DMS79 treated with DMSO at 0.1 percent for 48 hours (cell line): ENCODE measurements at places on chromosomes 7 and 10.

DNA sequence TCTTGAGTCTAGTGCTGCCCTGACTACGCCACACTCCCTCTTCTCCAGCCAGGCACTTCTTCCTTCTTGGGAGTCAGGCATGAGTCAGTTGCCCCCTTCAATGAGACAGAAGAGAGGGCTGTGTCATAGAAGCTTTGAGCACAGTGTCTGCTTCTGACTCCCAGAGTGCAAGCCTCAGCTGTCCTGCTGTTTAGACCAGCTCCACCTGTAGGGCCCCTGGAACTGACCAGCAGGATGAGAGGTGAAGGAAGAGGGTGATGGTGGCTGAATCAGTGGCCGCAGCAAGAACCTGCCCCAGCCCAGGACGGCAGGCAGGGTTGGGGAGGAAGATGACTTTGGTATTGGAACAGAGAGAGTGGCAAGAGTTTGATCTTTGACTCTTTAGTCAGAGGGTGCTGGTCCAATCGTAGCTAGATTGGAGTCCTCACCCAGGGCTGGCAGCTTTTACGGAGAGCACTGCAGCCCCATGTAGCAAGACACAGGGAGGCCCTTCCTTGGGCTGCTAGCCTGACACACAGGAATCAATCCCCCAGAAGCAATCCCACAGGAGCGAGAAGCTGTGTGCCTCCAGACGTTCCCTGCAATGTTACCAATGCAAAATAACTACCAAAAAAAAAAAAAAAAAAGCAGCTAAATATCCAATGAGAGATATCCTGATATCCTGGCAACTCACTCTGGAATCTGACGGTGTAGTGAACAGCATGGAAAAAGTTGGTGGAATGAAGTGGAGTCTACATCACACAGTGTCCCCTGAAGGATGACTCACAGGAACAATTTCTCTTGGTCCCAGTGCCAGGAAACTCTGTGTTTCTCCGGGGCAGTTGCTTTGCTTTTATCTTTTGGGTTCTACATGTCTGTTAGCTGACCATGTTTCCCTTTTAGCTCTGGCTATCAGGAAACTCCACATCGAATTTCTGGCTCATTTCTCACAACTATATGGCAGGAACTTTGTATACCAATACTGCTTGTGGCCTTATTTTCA, 6.9 kb downstream of the C10orf62 start:
- DNase-seq = no peak

- no peak for DNase-seq
Measured at GRCh38 chr10:74868392-74868977, 42.1 kb downstream of the KAT6B start.

GRCh38 chr7:108686494-108686893, 116.8 kb downstream of the DNAJB9 start:
- DNase-seq = no peak

DNA sequence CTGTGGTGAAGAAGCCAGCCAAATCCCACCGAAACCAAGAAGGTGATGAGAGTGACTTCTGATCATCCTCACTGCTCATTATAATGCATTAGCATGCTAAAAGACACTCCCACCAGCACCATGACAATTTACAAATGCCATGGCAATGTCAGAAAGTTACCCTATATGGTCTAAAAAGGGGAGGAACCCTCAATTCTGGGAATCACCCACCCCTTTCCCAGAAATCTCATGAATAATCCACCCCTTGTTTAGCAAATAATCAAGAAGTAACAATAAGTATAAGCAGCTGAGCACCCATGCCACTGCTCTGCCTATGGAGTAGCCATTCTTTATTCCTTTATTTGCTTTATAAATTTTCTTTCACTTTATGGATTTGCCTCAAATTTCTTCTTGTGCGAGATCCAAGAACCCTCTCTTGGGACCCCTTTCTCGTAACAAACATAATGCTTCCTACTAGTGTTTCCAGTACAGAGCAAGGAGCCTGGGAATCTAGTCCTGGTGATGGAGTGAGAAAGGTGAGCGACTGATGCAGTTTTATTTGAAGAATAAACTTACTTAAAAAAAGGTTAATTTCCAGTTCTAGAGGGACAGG, 18.4 kb upstream of the EXOC6 start:
- DNase-seq = no peak

DNA sequence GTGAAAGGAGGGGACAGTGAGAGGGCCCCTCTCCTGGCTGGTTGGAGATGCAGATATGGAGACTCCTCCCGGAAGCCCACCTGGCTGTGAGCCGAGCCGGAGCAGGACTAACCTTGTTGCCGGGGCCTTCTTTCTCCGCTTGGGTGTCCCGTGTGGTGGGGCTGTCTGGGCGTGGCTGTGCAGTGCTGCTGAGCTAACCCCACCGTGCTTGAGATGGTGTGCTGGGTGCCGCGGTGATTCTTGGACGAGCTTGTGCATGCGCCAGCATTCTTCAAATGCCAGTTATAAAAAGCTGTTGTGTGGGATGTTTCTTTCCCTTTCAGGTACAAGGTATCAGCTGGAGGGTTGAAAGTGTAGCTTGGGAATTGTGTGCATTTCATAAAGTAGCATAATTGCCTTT, 48.8 kb downstream of the DAGLB start:
- DNase-seq = no peak

- peak; percentile 18 for DNase-seq
Measured at GRCh38 chr7:81029511-81029910, 110.7 kb upstream of the SEMA3C start.

- DNase-seq = no peak
Measured at GRCh38 chr10:24452030-24452429, 243.1 kb downstream of the KIAA1217 start.

- peak; percentile 54 for DNase-seq
Measured at GRCh38 chr7:131040467-131040932, 287.2 kb upstream of the MKLN1 start.

- no peak for DNase-seq
Measured at GRCh38 chr7:43785420-43785819, 26.9 kb downstream of the BLVRA start.

DNA sequence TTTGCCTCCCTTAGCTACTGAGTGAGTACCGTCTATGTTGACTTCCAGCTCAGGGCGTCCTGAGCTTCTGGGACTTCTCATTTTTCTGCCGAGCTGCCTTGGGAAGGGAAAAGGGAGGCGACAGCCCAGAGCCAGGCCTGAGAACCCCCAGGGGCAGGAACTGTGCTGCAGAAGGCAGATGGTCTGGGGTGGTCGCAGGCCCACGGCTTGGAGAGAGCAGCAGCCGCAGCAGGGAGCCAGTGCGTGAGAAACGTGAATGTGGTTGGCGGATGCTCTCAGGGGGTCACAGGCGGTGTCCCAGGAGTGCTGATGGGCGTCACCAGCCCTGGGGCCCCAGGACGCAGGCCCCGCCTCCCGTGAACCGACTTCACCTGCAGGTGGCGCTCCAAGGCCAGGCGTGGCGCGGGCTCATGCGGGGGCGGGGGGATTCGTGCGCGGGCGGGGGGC, 9.2 kb upstream of the PWWP2B start:
- no peak for DNase-seq

- DNase-seq = no peak
Measured at GRCh38 chr7:136847858-136848257, 20.6 kb upstream of the CHRM2 start.

DNA sequence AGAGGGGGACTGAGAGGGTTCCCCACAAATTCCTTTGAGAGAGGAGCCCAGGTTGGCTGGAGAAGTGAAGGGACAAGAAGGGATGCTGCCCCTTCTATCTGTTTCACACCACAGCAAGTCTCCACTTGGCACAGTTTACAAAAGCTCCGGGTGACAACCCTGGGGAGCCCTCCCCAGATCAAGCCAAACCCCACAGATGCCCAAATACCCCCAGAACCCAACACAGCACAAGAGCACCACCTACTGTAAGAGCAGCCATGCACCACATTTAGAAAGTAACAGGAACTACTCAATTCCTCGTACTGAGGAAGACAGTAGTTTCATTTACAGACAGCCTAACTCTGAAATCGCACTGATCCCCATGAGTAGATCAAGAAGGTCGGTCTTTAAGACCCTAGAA, 67.8 kb upstream of the ATP6V0A4 start:
- no peak for DNase-seq

GRCh38 chr10:44911081-44911540, at the start of gene TMEM72:
Gene TMEM72, plus strand, starts transcription at chr10:44911337. Its CDS starts 176 bp downstream, at chr10:44911513.
- DNase-seq = no peak

DNA sequence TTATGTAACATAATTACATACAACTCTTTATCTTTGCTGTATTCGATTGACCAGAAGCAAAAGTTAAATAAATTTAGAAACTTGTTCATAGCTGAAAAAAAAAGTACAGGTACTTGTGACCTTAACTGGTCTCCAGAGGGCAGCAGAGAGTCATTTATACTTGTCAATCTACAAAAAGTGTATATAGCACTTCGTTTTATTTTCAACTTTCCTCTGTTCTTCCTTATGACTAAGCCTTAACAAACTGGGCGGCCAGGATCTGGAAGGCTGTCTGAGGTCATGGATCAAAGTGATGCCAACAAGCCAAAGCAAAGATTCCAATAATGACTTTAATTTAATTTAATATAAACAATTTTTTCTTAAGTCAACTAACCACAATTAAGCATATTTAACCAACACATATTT, 29.8 kb downstream of the C10orf67 start:
- peak; percentile 21 for DNase-seq

DNA sequence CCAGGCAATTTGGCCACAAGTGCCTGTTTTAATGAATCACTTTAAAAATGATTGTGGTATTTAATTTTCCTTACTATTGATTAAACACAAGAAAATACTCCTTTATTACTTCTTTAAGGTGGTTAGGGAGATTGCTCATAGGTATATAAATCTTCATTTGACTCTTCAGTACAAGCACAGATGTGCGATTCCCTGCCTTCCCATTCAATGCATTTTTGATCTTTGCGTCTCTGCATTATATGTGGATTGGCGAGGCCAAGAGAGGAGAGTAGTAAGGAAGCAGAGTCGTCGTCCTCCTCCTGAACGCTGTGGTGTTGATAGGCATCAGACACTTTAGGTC, 683.7 kb downstream of the LRMDA start:
- DNase-seq = no peak

DNA sequence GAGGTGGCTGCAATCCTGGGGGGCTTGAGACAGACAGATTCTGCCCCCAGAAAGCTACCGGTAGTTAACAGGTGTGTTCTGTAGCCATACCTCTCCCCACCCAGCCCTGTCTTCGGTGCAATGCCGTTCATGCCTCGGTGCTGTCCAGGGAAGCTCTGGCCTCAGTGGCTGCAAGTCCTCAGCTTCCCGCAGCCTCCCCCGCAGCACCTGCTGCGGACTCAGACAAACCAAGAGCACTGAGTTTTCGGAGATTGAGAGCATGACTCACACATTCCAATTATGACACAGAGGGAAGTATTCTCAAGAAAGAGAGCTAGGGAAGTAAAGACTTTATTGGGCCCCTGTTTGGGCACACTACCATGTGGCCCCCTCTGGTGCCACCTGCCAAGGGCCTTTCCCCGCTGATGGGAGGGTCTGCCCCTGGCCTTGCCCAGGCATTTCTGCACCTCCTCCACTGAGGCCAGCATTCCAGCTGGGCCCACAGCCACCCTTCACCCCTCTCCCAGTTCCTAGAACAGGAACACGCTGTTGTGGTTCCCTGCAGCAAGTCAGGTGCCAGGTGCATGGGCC, 30.2 kb upstream of the EZH2 start:
- DNase-seq = no peak

GRCh38 chr10:59958882-59959281, 52.5 kb upstream of the CCDC6 start:
- DNase-seq = no peak

GRCh38 chr10:15879058-15879457, 18.8 kb upstream of the MINDY3 start:
- peak; percentile 5 for DNase-seq

DNA sequence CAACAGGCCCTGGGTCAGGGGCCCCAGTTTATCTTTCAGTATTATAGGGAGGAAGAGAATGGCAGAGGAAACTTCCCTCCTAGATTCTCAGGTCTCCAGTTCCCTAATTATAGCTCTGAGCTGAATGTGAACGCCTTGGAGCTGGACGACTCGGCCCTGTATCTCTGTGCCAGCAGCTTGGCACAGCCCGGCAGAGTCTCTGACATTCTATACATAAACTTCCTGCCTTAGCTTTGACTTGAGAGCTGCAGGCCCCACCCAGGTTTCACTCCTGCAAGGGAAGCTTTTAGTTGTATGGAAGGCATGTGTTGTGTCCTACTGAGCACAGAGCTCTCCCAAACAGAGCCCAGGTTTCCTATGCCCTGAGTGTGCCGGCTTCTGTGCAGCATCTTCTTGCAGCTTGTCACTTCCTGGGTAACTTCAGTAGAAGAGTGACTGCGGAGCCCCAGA, 205.6 kb upstream of the PRSS58 start:
- no peak for DNase-seq

GRCh38 chr7:18706670-18707069, 211.1 kb downstream of the HDAC9 start:
- no peak for DNase-seq

GRCh38 chr7:100509231-100509630, 25.5 kb downstream of the NYAP1 start:
- DNase-seq = peak; percentile 48

GRCh38 chr10:5616836-5617235, 49.6 kb downstream of the ASB13 start:
- no peak for DNase-seq

GRCh38 chr7:4962872-4963775, 4.1 kb upstream of the MMD2 start:
- no peak for DNase-seq

DNA sequence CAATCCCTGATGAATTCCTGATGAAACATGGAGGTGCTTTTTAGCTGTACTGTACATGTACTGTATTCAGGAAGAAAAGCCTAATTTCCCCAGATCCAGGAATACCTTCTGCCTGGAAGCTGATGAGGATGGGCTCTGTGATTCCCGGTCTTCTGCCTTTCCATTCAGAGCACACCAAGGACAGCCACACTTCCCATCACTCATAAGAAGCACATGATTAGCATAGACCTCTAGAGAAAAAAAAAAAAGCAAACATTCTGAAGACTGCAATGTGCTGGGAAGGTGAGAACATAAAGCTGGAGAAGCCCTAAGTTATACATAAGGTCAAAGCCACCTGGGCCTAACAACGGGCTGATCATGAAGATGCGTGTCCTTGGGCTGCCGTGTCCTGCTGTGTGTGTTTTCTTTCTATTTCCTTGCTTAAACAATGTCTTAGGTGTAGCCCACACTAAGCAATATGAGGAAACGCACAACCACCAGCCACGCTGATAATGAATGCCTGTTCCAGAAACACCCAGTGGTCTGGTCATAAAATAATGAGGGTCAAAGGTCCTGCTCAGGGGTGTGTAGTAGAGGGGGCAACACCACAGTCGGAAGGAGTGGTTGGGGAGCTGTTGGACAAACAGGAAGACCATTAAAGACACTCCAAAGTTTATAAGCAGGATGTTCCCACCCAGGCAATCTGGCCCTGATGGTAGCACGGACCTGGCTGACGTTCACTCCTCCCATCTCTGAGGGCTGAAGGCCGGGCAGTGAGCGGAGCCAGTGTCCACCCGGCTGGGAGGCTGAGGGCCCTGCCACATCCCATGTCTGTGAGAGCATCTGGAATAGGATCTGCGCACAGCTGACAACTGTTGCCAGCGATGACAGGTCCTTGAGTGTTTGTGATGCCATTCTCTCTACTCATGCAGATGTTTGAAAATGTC, 7.9 kb downstream of the PKD1L1 start:
- DNase-seq = no peak
